Effector memory CD8-positive, alpha-beta T cell (primary cell): ENCODE measurements at places on chromosomes 2 and 18.

- no peak for DNase-seq
These were observed 48.7 kb downstream of the COA5 start for GRCh38 chr2:98559581-98559980.

DNA sequence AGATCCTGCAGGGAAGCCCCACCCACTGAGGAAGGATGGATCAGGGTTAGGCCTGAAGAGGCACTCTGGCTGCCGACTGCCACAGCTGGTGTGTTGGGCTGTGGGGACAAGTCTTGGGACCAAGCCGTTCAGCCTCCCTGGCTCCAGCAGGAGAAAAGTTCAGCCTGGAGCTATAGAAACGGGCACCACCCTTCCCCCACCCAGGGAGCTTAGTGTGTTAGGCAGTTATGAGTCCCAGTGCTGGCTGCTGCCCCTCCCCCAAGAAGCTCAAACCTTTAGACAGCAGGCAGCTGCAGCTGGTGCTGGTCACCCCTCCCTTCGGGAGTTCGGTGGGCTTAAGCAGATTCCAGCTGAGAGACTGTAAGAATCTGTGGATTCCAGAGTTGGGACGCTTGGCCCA lies 447.1 kb upstream of the HS6ST1 start:
- DNase-seq, result no peak

DNA sequence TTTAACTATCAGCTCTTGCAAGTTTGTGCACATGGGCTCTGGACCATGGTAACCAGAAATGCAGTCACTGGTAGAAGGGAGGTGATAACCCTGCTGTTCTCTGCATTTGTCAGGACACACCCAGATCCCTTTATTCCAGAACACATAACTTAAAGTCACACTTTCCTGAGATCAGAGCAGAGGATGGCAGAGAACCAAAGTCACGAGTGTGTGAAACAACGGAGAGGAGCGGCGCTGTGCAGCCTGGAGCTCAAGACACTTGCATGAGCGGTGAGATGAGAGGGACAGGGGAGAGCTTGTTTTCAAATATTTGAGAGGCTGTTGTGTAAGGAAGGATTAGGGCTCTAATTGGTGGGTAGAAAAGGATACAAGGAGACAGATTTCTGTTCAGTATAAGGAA lies 43.3 kb upstream of the AAK1 start:
- DNase-seq, result no peak

DNA sequence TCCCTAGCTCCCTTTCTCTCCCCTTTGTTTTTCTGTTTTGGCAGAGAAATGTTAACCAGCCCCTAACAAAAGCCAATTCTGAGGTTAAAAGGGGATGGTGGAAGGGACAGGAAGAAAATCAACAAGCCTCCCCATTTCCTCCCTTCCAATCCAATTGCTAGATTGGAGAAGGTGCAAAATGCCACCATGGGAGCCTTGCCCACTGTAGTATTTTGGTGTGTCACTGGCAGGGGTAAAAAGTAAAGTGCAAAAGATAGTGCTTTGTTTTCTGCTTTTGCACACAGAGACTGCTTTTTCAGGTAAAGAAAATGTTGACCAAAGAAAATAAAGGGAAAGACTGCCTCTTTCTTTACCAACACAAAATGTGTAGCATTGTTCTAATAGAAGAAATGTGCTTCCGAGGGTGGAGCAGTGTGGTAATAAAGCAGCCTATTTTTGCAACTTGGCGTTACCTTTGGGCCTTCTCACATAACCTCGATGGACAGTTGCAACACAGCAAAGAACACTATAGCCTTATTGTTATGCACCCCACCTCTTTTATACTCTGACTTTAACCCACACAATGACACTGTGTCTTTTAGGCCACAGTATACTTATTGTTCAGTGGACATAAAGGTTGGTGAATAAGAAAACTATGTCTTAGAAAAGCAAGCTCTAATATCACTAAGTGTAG lies 861.8 kb downstream of the BCL11A start:
- DNase-seq, result no peak

DNA sequence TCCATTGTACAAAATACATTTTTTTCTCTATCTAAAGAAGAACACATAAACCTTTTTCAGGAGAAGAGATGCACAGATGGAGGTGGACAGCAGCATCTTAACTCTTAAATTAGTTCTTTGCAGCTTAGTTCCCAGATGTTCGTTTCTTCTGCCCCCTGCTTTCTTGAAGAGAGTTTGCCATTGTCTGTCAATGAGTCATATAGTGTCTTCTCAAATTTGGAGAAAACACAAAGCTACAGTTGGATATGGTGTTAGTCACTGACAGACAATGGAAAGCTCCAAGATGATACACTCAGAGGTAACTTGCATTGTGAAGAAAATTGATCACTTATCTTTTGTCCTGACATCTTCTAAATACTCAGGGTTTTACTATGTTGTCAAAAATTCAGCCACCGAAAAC lies 48.8 kb upstream of the TMEFF2 start:
- DNase-seq, result no peak

DNA sequence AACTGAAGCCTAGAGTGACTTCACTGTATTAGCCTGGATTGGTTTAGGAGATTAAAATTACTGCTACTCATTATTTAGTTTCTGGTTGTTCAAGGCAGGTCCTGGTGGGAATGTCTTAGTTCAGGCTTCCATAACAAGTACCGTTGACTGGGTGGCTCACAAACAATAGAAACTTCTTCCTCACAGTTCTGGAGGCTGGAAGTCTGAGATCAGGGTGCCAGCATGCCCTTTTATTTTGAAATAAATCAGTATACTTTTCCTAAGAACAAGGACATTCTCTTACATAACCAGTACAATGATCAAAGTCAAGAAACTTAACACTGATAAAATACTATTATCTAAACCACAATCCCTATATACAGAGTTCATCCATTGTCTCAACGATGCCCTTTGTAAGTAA lies 4.0 kb upstream of the DAW1 start:
- DNase-seq, result no peak

DNA sequence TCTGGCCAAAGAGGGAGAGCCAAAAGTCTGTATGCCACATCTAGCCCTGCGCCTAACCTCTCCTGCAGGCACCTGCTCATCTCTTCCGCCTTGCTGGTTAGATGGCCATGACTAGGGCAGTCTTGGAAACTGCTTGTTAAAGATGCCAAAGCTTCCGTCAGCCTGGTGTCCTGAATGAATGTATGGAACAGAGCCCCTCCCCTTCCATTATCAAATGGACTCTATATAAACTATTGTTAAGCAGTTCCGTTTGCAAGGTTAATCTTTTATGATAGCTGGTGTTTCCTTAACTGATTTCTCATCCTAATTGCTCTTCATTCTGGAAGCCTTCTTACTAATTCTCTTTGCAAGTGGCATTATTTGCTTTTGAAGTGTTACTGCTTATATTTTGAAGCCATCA lies 87.1 kb downstream of the ATP9B start:
- DNase-seq, result no peak

DNA sequence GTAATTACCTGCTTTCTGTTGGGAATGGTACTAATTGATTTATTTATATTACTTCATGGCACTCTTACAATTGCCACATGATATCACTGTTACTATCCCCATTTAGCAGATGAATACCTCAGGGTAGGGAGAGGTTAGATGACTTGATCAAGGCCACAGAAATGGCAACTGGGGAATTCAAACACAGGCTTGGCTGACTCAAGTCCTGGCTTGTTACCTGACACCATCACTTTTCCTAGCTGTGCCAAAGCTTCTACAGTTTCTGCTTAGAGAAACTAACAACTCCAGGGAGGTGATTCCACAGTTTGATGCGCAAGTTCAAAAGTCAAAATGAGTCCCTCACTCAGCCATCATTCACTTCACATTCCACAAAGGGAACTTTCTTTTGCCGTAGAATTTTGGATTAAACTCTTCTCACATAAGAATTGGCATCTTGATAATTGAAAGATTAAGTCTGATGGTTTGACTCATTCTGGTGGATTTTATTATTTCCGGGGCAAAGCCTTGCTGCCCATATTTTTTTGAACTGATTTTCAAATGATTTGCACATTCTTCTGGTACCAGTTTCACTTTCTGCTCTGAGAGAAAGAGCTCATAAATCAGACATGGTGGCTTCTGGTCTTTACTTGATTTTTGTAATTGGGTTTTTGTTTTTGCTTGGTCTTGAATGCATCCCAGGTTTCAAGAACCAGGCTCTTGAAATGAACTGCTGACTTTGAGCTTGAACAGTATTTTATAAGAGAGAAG lies 656.8 kb downstream of the BCL11A start:
- no peak for DNase-seq

DNA sequence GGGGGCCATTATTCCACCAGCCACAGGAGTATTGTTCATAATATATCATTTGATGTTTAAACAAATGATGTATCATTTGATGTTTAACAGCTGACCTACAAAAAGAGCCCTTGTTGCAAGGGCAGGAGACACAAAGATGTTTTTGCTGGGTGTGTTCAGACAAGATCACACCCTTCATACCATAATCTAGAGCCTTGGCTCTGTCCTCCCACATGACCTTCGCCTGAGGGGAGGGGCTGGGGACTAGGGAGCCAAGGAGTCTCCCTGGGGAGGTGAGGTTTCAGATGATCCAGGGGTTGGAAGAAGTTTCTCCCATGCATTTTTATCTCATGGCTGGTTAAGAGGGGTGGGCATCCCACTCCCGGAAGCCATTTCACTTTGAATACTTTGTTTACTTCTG lies 33.5 kb downstream of the CDC42EP3 start:
- DNase-seq, result no peak

DNA sequence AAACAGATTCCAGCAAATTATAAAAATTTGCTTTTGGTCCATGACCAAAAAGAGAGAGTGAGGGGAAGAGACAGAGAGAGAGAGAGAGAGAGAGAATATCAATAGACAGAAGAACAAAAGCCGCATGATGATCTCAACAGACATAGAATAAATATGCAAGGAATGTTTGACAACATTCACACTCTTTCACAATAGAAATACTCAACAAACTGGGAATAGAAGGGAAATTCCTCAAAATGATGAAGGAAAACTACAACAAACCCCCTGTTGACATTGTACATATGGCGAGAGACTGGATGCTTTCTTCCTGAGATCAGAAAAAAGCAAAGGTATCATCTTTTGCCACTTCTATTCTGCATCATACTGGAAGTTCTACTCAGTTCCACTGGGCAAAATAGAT lies 309.7 kb downstream of the RAD51AP2 start:
- DNase-seq, result no peak

GRCh38 chr2:65092791-65093190 lies 36.6 kb downstream of the CEP68 start:
- no peak for DNase-seq

- no peak for DNase-seq
These were observed 38.9 kb downstream of the ADI1 start for GRCh38 chr2:3480352-3481010.

DNA sequence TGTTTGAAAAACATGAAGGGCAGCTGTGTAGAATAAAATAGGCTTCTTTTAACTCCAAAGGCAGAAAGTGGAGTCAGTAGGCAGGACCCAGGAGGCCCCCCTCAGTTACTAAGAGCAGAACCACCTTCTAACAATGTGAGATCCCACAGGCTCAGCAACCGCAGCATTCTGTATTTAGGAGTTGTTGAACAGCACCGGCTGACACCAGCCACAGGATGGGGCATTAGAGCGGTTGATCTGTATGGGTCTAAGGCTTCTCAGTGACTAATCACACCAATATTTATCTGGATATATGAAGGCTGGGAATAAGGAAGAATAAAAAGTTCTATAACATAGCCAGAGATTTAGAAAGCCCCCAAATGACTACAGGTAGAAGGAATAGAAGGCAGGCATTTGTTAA lies 51.7 kb downstream of the MYO5B start:
- no peak for DNase-seq

- DNase-seq, result no peak
These were observed 15.4 kb upstream of the IGFBP5 start for GRCh38 chr2:216710551-216711301.

GRCh38 chr2:257429-257828 lies 6.4 kb downstream of the SH3YL1 start:
- no peak for DNase-seq

- no peak for DNase-seq
These were observed 1806.1 kb upstream of the PIK3C3 start for GRCh38 chr18:40148960-40149359.

DNA sequence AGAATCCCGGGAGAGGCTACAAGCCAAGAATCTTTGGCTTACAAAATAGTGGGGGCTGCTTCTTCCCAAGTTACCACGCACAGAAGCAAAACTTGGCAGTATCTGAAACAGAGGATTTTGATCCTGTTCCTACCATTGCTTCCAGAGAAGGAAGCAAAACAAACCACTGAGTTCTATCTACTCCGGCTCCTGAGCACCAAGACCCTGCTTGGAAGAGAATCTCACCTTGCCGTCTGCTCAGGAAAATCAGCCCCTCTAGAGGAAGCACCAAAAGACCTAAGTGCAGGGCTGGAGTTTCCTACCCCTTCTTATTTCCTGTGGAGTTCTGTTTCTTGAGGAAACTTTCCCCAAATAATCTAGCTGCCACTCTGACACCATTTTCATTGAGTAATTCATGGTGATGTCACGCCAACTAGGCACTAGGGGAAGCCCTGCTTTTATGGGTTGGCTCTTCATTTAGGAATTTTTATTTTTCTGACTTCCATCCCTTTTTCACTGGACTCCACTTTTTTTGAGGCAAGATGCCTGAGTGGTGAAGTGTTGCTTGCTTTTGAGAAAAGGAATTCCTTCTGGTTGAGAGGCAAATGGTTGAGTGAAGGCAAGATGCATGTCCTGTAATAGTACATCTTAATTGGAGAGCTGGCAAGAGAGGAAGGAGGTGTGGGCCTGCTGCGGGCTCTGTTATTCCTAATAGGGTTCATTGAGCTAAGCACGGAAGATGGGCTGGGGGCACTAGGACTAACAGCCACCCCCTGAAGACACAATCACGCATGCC lies 36.8 kb upstream of the EML4 start:
- no peak for DNase-seq

DNA sequence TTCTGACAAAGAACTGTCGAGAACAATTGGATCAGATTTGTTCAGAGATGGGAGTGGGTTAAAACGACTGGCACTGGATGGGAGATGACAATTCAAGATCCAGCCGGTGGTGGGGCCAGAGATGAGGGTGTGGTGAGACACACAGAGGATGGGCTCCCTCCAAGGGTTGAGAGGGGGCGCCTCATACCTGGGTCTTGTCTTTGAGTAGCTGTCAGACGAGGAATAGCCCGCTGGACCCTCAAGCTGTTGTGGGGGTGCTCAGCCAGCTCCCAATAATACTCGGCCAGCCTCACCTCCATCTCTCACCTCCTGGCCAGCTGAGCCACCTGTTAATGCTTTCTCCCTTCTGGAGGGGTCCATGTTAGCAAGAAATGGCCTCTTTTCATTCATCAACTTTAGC lies 14.0 kb downstream of the INPP5D start:
- DNase-seq, result no peak
